ENCODE measurements at places on chromosomes 7 and 10.

DNA sequence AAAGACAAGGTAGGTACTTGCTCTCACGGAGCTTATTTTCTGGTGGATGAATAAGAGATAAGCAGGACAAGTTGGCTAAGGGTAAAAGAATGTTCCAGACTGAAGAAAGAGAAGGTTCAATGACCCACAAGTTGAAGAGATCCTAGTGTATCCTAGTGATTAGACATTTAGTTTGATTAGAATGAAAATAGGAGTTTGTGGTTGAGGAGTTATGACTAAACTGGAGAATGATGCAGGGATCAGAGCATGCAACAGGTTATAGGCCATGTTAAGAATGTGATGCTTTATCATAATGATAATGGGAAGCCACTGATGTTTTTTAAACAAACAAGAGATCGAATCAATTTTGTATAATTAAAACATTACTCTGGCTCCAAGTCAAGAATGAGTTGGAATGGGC, 357.2 kb downstream of the HPSE2 start:
- no peak for DNase-seq

DNA sequence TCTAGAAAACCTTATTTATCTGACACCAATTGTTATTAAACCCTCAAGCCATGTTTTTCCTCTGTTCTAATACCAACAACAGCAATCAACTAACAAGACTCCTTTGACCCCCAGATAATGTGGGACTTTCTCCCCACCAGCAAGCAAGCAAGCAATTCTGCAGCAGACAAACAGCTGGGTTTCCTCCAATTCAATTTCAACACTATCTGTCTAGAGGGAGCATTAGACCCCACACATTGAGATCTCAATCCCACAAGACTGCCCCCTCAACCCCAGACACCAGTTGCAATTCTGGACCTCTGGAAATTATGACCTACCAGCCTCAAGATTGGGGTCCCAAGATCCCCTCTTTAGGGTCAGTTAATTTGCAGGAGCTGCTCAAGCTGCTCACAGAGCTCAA, 89.4 kb upstream of the TMEM26 start:
- DNase-seq, result no peak

DNA sequence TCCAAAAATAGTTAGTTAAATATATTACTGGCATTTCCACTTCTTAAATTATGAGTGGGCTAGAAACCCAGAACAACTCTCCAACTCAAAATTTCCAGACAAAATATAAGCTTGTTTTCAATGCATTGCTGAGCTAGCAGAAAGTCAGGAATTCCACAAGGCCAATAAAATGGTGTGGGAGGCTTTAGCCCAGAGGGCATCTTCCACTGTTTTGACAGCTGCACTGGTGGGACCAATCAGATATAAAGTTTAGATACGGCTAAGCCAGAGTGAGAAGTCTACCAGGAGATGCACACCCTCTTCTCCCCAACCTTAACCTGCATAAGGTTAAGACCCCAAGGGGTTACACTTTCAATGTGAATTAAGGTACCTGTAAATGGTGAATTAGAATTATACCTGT, 76.6 kb downstream of the AMPH start:
- DNase-seq, result no peak

DNA sequence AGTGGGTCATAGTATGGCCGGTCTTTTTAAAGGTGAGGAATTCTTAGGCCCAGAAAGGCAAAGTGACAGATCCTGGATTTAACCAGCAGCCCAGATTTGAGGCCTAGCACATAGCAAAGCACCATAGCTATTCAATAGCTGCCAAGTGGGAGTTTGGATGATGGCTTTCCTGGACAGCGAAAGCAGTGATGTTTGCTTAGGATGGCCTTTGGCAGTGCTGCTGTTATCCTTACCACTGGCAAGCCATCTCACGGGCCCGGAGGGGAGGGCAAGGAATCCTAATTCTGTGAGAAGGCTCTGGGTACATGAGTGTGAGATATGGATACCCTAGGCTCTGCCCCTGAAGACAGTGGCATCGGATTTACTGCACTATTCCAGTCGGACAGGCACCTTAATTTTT, 50.4 kb downstream of the TCF7L2 start:
- no peak for DNase-seq

DNA sequence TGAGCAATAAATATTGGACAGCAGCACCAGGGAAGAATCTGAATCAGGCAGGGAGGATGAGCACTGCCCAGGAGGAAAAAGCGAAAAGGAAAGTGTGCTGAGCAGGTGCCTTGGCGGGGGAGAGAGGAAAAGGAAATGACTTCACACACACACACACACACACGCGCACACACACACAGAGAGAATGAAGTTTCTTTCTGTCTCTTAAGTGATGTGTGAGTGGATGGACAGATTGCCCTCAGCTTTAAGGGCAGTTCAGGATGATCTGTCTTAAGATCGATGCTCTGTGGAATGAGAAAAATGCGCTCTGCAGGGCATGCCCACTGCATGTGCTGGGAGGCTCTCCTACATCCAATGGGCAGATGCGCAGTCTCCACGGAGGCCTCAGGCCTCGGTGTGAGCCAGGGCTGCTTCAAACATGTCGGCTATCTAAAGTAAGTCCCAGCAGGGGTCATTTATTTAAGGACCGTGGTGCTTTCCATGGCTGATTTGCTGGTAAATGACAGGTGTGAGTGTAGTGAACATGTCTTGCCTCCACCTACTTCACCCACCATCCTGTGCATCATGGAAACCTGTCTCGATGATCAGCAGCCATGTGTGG, 2.5 kb upstream of the ACBD5 start:
- DNase-seq, result peak; percentile 74

- DNase-seq, result no peak
Observed at GRCh38 chr7:2095436-2095835, 137.3 kb downstream of the MAD1L1 start.

GRCh38 chr7:71538210-71538609, 406.3 kb downstream of the GALNT17 start:
- no peak for DNase-seq

GRCh38 chr7:5417106-5418071, 6.2 kb downstream of the TNRC18 start:
- DNase-seq, result no peak

- no peak for DNase-seq
Observed at GRCh38 chr10:47277352-47278151, 22.4 kb upstream of the GDF10 start.

- no peak for DNase-seq
Observed at GRCh38 chr7:151009327-151010036, 14.8 kb downstream of the ATG9B start.

- peak; percentile 31 for DNase-seq
Observed at GRCh38 chr7:50068850-50069551, 24.0 kb downstream of the ZPBP start.

DNA sequence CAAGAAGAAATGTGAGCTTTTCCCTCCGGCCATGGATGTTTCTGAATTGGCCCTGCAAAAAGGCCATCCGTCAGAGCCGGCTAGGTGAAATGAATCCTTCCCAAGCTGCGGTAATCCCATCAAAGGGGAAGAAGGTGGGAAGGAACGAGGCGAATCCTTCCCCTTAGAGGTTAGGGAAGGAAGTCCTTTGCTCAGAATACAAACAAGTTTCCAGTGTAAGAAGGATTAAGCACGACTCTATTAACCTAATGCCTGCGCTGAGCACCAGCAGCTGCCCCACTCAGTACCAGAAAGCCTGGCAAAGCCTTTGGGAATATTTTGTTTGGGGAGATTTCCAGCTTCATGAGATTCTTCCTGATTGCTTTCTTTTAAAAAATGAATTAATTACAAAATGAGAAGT, 42.8 kb downstream of the CLRN3 start:
- DNase-seq, result no peak

GRCh38 chr7:116540743-116541142, 15.9 kb downstream of the CAV1 start:
- no peak for DNase-seq

GRCh38 chr7:22610263-22610662, 110.3 kb upstream of the STEAP1B start:
- DNase-seq, result no peak

- no peak for DNase-seq
Observed at GRCh38 chr7:108424013-108424412, 32.2 kb downstream of the NRCAM start.

DNA sequence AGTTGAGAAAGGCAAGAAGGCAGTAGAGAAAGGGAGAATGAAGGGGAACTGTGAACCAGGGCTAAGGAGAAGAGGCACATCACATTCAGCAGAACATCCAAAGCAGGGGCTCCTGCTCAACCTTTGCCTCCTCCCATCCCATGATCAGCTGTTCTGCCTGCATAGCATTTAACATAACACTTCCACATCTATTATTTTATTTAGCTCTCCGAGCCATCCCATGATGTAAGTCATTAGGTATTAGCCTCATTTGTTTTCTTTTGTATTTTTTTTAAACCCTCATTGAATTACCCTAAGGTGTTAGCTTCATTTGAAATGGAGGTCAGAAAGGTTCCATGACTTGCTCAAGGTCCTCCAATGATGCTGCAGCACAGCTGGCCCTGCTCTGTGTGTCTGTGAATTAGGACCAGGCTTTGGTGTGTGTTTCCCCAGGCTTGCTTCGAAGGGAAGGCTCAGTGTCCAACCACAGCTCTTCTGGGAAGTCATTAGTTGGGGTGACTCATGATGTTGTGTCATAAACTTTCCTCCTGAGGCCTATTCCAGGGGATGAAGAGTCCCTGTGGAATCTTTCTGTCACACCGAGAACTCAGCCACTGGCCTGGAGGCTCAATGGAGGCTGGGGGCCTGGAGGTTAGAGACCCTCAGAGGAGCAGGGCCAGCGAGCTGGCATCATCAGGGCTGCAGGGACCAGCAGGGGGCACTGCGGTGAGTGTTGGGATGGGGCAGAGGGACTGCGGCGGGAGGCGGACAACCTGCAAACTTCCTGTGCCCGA, 16.5 kb downstream of the NPFFR1 start:
- no peak for DNase-seq
